ENCODE measurements at places on chromosomes 5 and 9.

DNA sequence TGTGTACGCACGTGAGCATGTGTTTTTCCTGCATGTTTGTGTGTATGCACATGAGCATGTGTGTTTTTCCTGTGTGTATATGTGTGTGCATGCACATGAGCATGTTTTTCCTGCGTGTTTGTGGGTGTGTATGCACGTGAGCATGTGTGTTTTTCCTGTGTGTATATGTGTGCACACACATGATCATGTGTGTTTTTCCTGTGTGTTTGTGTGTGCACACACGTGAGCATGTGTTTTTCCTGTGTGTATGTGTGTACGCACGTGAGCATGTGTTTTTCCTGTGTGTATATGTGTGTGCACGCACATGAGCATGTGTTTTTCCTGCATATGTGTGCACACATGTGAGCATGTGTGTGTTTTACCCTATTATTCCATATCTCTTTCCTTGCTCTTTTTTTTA, 205.9 kb downstream of the TRIO start:
- DNase-seq, result no peak

- DNase-seq, result peak; percentile 44
Observed at GRCh38 chr5:1494780-1495524, 28.8 kb downstream of the LPCAT1 start.

GRCh38 chr9:115116421-115117284, 1.3 kb downstream of the TNC start:
- DNase-seq, result no peak

- no peak for DNase-seq
Observed at GRCh38 chr5:121164632-121165031, 687.0 kb upstream of the FTMT start.

GRCh38 chr9:123739387-123739786, 190.5 kb downstream of the DENND1A start:
- no peak for DNase-seq

DNA sequence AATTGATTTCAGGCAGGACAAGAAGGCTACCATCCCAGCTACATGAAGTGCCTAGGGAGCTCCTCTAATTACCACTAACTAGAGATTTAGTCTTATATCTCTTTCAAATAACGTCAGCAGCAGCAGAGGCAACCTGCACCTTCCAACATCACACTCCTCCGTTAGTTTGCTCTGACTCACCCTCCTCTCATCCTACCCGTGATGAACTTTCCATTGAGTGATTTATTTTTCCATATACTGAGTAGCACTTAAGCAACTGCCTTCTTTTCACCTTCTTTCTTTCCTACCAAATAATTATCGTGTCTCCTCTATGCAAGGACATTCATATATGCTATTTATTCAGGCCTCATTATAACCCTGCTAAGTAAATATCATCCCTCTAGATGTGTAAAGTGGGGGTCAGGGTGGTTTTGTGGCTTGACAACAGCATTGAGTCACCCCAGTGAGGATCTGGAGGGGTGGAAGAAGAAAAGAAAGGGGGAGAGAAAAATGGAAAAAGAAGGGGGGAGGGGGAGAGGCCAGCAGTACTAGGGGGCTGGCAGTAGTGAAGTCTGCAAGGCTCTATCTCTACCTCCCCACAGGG, 64.6 kb upstream of the CAST start:
- no peak for DNase-seq

GRCh38 chr5:76445063-76445462, 42.0 kb downstream of the IQGAP2 start:
- DNase-seq, result no peak

GRCh38 chr5:172437445-172438318, 16.6 kb downstream of the SH3PXD2B start:
- DNase-seq, result no peak

- no peak for DNase-seq
Observed at GRCh38 chr5:1106385-1107166, 5.3 kb downstream of the SLC12A7 start.

- no peak for DNase-seq
Observed at GRCh38 chr5:171899792-171900191, 106.6 kb downstream of the FBXW11 start.

DNA sequence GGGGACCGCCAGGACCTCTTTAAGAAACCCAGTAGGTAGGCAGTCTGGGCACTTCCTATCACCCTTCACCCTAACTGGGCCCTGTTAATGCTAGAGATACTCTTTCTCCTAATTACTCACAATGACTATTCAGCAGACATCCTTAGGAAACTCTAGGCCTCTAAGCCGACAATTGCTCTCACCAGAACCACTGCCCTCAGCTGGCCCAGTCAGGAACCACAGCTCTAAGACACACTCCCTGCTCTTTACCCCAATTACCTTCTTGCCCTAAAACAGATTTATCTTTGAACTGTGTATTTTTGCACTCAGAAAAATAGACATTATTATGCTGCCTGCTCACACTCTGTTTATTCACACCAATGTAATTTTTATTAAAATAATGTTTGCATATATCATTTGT, 432.6 kb upstream of the SLC30A5 start:
- DNase-seq, result no peak

DNA sequence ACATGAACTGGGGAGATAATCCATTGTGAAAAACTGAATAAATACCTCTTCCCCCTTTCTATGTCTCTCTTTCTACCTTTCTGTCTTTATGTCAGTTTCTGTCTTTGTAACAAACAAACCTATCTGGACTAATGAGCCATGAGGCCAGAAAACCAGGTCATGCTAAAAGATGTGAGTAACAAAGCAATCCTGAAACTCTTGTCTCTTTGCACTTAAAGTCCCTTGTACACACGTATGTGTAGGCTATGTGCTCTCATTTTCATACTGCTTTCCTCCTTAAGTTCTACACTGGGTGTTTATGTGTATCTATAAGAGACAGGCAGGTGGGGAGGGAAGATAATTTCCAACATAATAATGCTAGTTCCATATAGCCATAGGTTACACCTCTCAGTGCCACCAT, 123.8 kb upstream of the PTGER4 start:
- DNase-seq, result no peak

GRCh38 chr9:126301196-126301595, 25.4 kb upstream of the MVB12B start:
- DNase-seq, result no peak

- DNase-seq, result no peak
Observed at GRCh38 chr9:137331929-137332328, 29.9 kb upstream of the NRARP start.

- DNase-seq, result no peak
Observed at GRCh38 chr9:136160995-136161610, 42.4 kb upstream of the TMEM250 start.

DNA sequence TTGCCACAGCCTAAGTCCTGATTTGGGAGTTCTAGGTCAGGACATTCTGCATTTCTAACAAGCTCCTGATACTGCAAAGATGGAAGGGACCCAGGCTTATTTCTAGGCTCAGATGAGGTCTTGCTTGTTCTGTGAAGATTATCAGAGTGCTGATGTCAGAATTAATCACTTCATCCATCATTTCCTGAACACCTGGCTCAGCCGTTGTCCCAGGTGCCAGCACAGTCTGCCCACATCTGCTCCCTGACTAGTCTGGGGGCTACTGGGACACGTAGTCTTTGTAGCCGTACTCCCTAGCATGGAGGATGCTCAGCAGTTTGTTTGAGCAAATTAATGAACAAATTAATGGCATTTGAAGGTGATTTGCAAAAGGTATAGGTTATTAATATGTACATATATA, 17.9 kb upstream of the SPINK4 start:
- DNase-seq, result no peak

DNA sequence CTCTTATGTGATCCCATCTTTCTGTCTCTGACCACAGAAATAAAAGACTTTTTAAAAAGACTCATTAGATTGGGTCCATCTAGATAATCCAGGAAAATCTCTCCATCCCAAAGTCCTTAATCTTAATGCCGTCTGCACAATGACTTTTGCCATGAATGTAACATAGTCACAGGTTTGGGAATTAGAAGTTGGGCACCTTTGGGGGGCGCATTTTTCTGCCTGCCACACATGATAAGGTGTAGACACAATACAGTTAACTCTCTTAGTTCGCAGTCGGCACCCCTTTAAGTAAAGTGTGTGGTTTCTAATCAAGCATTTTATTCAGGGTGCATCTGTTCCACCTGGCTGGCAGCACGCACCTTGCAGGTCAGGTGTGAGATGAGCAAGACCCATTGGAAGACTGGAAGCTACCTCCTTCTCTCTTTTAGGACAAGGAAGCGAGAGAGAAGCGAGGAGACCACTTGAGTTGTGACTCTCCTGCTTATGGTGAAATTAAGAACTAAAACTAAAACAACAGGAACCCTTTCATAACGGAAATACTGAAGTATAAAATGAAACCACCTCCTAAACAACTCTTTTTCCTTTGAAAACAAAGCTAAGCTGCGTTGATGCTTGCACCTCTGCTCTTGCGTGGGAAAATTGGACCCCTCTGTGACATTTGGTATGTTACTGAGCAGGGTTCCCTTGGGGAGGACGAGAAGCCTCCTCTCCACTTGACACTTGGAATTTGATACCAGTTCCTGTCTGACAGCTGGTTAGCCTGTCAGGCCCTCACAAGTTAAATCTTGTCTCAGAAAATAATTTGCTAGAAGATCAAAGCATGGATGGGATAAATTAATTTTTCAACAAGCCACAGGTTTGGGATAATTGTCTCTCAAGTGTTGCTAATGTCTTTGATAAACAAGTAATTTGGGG, 304.6 kb upstream of the DMRT1 start:
- no peak for DNase-seq

GRCh38 chr5:143001764-143002351, 231.7 kb downstream of the ARHGAP26 start:
- DNase-seq, result no peak

GRCh38 chr9:116141864-116142561, 11.6 kb upstream of the PAPPA start:
- no peak for DNase-seq

GRCh38 chr5:58404734-58405133, 55.2 kb downstream of the PLK2 start:
- DNase-seq, result no peak

DNA sequence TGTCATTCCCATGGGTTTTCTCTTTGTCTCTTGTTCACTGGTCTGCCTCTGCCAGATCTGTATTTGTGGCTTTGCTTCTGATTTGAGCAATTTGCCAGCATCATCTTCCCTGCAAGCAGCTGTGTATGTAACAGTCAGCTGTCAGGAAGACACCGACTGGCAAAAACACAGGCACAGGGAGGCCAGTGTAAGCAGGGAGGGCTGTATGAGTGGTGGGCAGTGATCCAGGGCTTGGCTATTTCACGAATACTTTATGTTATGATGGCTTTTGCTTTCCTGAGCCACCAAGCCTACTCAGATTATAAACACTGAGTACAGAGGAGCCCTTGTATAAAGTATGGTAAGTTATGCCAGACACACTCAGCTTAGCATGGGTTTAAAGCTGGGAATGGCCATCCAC, 11.6 kb downstream of the BNIP1 start:
- no peak for DNase-seq

DNA sequence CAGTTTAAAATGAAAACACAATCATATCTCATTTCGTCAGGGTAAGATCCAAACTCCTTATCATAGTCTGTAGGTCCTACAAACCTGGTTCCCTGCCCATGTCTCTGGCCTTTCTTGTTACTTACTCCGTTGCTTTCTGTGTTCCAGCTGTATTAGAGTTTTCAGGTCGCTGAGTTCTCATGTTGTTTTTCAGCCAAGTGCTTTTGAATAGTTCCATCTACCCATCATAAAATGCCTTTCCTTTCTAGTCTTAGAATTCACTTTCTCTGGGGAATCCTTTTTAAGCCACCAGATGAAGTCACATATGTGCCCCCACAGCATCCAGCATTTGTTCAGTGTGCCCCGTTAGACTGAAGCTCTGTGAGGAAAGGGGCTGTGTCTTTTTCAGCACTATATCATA, 228.7 kb downstream of the YTHDC2 start:
- DNase-seq, result no peak

DNA sequence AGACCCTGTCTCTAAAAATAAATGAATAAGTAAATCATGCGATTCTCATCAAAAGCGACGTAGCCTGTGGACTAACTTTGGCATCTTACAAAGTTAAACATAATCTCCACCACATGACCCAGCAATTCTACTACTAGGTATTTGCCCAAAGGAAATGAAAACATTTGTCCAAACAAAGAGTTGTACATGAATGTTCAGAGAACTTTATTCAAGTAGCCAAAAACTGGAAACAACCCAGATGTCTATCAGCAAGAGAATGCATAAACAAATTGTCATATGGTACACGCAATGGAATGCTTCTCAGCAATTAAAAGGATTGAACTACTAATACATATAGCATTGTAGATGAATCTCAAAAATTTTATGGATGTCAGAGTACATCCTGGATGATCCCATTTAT, 82.6 kb downstream of the ADRB2 start:
- no peak for DNase-seq

GRCh38 chr9:35357116-35357515, 132.8 kb upstream of the RUSC2 start:
- DNase-seq, result no peak

- no peak for DNase-seq
Observed at GRCh38 chr5:57850109-57850508, 367.5 kb upstream of the ACTBL2 start.

- no peak for DNase-seq
Observed at GRCh38 chr5:145130996-145131395, 704.1 kb downstream of the PRELID2 start.

GRCh38 chr5:126961128-126961527, 69.2 kb downstream of the MARCHF3 start:
- peak; percentile 22 for DNase-seq

DNA sequence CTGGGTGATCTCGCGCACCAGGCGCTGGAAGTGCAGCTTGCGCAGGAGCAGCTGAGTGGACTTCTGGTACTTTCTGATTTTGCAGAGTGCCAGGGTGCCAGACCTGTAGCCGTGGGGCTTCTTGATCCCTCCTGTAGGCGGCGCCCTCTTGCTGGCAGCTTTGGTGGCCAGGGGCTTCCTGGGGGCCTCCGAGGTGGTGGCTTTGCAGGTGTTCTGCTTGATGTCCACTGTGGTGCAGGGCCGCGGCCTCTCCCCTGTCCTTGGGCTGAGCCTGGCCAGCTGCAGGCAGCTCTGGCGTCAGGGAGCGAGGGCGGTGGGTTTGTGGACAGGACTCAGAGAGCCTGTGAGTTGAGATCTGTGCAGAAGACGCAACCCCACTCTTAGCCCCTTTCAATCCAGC, 36.1 kb downstream of the TAF11L14 start:
- DNase-seq, result no peak
